ENCODE measurements at places on chromosomes 11 and 22. TPM values are rescaled to one million over a fixed set of nuclear protein-coding genes. Genes with fewer than 3 reads are reported as not detected.

Gene UNC93B1
- 9.3 TPM for polyA plus RNA-seq

- no peak for DNase-seq
These were observed 18.3 kb downstream of the MYO18B start for GRCh38 chr22:25760294-25760693.

GRCh38 chr11:93536101-93536861 is 6.9 kb downstream of the SMCO4 start:
- no peak for DNase-seq

DNA sequence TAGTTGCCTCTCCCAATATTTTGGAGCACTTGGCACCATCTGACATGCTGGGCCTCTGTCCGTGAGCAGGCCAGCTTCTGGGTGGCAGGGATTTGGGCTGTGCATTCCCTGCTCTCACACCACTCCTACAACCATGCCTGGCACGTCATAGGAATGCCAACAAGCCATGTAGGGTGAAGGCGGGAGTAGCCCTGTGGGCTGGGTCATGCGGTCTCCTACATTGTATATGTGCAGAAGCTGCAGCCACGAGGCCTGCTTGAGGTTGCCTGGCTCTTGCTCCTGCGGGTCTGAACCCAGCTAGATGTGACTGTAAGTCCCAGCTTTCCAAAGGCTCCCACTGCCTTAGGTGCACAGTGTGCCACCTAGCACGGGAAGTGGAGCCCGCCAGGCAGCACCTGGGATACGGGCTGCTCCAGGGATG is 14.5 kb downstream of the MYEOV start:
- DNase-seq = no peak

Gene THY1
- polyA plus RNA-seq = 104 TPM

Gene MS4A5
- not detected for polyA plus RNA-seq

GRCh38 chr11:561148-562003 is 606 bp downstream of the RASSF7 start:
- DNase-seq = peak; percentile 70

Gene OR5D14
- not detected for polyA plus RNA-seq

- DNase-seq = peak; percentile 51
These were observed 19.3 kb downstream of the RRP7A start for GRCh38 chr22:42500161-42500835.

DNA sequence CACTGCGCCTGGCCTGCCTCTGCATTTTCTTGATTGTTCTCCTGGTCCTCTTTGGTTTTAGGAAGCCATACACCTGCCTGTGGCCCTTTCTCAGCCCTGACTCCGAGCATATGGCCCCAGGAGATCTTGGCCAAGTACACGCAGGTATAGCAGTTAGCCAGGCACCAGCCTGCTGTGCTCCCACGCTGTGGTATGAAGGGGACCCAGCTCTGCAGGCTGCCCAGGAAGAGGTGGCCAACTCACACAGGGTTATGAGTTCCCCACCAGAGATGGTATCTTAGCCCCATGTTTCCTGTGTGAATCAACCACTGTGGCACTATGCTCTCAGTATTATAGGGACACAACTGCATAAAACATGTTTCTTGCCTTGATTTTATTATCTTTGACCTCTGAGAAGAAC is 31.1 kb downstream of the SGSM3 start:
- DNase-seq = no peak

- no peak for DNase-seq
These were observed 757 bp downstream of the SPI1 start for GRCh38 chr11:47377571-47378009.

GRCh38 chr11:111120161-111120560 is 125.4 kb upstream of the POU2AF2 start:
- no peak for DNase-seq

GRCh38 chr22:39707351-39707750 is 136.8 kb downstream of the CACNA1I start:
- DNase-seq = no peak

Gene PDGFD
- polyA plus RNA-seq = 25.2 TPM

DNA sequence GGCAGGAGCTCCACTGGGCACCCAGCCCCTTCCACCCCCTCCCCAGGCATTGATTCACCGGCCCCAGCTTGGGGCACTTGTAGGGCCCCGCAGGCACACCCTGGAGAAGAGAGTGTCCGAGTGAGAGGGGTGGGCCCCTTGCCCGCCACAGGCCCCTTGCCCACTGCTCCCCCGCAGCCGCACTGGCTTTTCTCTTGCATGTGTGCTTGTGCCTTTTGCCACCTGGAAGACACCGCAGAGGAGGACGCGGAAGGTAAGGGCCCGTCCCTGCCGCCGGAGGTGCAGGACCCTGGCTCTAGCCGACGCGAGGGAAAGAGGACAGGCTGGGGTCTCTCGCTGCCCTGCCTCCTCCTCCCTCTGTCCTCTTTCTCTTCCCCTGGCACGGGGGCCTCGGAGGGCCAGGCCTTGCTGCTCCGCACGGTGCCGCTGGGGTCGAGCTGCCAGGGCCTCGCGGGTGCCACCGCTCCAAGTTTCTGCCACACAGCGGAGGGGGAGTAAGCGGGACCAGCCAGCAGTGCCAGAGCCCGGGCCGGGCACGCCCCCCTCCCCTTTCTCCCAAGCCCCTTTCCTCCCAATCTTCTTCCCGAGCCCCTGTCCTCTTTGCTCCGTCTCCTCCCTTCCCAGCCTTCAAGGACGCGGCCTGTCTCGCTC is 9.5 kb downstream of the TNNT3 start:
- no peak for DNase-seq

Gene PGA3
- polyA plus RNA-seq = 0.40 TPM

- DNase-seq = no peak
These were observed 2.1 kb upstream of the AHNAK start for GRCh38 chr11:62548545-62549335.

GRCh38 chr22:39142088-39142680 is 10.3 kb downstream of the CBX7 start:
- DNase-seq = no peak

DNA sequence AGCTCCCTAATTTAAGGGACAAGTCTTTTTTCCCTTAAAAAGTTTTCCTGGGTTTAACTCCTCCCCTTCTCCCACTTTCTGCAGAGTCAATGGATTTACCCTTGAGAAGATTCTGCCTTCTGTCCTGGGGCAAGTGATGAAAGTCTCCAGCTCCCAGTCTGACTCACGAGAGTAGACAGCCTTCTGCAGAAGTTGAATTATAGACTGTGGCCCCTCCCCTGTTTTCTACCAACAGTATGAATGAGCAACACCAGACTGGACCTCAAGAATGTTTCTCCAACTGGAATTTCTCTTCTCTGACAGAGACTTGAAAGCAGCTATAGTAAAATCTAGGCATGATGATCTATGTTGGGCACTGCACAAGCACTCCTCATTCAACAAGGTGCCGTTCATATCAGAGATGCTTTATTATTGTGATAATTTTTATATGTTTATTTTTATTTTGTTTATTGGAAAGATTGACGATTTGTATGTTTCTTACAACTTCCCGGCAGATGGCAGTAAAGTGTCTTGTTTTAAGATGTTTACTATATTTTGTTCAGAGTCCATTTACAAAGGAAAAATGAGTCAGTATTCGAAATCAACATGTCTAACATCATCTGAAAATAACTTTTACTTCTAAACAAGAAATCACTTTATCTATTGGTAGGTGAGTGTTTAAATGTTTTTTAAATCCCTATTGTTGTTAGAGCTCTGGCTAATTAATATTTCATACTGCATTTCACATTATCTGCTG is 56.6 kb downstream of the LMO2 start:
- no peak for DNase-seq

DNA sequence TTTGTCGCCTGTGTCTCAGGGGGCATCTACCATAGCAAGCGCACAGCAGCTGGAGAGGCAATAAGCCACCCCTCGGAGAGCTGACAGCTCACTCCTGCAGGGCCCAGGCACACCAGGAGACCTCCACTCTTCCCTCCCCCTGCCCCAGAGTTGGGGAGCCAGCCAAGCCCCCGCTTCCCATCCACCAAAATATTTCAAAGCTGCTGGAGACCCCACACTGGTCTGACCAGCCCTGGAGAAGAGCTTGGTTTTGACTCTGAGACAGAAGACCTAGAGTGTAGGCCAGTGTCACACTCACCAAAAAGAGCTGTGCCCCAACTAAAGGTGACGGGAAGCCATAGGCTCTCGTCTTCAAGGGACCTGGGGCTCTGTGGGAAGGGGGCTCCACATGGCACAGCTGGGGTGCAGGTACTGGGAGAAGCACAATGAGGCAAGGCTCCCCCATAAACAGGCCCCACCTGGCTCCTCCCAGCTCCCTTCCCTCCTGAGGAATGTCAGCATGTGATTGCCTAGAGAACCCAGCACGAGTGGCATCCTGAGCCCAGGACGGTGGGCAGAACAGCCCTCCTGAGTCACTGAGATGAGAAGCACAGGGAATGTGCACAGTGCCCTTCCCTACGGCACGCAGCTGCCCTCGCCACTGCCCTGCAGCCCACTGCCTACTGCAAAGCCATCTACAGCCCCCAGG is 5.8 kb upstream of the GNAZ start:
- DNase-seq = no peak

DNA sequence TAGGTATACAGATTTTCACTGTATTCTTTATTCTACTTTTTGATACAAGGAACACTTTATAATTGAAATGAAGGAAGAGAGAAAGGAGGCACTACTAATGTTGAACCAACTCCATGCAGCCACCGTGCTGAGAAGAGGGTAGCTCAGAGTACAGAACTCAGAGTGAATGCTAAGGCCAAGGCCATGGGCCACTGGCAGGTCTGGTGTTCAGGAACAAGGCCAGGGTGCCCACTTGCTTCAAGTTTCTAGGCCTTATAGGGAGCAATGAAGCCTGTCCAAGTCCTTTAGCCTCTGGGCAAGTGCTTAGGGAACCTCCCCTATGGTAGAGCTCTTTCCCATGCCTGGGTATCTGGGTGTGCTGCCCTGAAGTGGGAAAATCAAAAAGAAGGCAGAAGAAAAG is 235.0 kb downstream of the TENM4 start:
- no peak for DNase-seq

- DNase-seq = no peak
These were observed 133.5 kb downstream of the RBFOX2 start for GRCh38 chr22:35894937-35895708.

GRCh38 chr11:126355926-126356897 is 726 bp downstream of the ST3GAL4 start:
- no peak for DNase-seq

Gene GRAP2
- polyA plus RNA-seq = 1.3 TPM

GRCh38 chr11:79366218-79366617 is 74.6 kb downstream of the TENM4 start:
- DNase-seq = no peak

DNA sequence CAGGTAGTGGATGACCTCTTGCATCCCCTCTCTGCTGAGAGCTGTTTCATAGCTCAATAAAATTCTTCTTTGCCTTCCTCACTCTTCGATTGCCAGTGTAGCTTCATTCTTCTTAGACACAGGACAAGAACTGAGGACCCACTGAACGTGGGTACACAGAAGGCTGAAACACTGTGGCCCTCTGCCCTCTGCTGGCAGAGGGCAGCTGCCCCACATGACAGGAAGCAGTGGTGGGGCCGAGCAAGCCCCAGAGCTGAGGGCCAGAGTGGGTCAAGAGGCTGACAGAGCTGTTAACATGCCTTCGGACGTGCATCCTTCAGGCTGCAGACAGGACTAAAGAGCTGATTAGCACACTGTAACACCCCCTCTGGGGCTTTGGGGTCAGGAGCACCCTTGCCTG is 15.6 kb downstream of the SMC1B start:
- no peak for DNase-seq

Gene MS4A6A
- 17.5 TPM for polyA plus RNA-seq

DNA sequence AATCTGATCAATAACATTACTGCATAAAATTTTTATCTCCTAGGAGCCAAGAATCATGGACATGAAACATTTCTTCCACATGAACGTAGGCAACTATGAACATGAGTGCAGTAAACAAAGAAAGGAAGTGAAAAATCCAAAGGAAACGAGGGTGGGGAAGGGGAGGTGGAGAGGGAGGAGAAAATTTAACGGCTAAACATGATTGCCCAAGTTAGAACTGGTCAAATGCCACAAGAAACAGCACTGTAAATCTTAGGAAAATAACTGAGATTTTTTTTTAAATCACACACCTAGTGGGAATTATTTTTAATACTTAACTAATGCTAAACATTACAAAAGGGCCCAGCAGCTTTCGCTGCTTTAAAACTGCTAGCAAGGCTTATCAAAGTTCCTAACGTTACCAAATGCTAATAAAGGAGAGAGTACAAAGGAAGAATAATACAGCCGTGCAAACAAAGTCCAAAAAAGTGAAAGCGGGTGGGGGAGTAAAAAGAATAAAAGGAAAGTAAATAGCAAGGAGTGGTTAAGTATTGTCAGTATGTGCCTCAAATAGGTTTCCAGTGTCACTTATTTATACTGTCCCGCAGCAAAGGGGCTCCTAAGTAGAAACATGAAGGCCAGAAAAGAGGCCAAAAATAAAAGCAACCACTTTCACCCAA is 13.7 kb downstream of the NARS2 start:
- DNase-seq = no peak

DNA sequence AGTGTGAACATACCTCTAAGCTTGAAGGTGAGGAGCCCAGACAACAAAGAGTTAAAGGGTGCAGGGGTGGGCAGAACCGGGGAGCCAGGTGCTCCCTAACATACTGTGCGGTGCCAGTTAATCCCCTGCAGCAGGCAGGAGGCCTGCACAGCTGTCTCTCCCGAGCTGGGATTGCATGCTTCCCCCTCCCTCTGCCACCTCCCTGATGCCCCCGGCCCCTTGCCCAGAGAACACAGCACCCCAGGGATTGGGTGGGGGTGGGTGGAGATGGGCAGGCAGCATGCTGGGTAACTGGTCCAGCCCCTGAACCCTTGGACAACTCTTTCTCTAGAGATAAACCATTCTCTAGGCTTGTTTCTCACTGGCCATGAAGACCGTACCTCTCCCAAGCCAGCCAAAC is 67.7 kb upstream of the MYOD1 start:
- no peak for DNase-seq

- no peak for DNase-seq
These were observed 15.9 kb upstream of the CDC42EP2 start for GRCh38 chr11:65298655-65299179.

DNA sequence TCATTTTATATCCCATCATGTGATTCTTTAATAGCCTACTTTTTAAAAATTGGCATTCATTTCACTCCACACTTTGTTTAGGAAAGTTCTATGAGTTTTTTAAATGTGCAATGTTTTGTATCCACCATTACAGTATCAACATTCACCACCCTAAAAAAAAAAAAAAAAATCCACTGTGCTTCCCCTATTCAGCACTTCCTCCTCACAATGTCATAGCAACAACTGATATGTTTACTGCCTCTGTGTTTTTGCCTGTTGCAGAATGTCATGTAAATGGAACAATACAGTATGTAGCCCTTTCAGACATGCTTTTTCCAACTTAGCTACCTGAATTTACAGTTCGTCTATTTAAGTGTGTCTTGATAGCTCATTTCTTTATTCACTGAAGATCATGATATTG is 754.2 kb downstream of the FAM181B start:
- DNase-seq = no peak

Gene MMP12
- polyA plus RNA-seq = 3.7 TPM

All from right renal cortex interstitium (tissue), 3 donors.